ENCODE measurements at places on chromosomes 7 and 10. TPM values are rescaled to one million over a fixed set of nuclear protein-coding genes. Genes with fewer than 3 reads are reported as not detected.

- DNase-seq: no peak
Observed at GRCh38 chr10:10056961-10057360, 960.7 kb upstream of the CELF2 start.

DNA sequence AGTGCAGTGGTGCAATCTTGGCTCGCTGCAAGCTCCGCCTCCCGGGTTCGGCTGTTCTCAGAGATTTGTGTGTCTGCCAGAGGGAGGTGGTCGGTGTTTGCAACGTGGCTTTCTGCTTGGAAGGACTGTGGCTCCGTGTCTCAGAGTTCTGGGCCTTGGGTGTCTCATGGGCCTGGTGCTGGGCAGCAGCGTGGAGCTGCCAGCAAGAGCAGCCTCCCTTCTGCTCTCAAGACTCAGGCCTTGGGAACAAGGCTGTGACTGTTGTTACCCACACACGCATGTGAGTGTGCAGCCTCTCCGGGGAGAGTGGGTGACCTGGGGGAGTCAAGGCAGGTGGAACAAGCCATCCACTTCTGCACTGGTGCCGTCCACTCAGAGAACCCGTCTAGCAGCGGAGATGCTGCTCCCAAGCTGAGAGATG, 52.0 kb downstream of the VIPR2 start:
- DNase-seq: no peak

The CLDN3 gene
- 22.5 TPM for total RNA-seq

GRCh38 chr7:6284055-6284400, 11.6 kb upstream of the CYTH3 start:
- DNase-seq: no peak

GRCh38 chr7:27080844-27081436, 14.9 kb downstream of the HOXA1 start:
- no peak for DNase-seq

DNA sequence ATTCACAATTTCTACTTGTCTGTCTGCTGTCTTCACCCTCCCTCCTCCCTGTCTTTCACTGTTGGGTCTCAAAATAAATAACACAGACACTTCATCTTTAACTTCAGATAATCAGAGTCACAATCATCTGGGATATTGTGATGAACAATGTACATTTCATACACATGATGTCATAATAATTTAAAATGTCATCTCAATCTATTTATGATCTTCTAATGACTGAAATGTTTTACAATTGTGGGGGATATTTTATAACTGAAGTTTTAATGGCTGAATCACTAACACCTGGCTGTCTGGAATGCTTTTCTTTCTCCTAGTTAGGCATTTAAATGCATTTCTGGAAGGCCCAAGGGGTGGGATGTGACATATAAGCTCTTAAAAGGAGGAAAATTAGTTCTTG, 859.8 kb downstream of the LRMDA start:
- no peak for DNase-seq

The MGAM2 gene
- 0.51 TPM for total RNA-seq

DNA sequence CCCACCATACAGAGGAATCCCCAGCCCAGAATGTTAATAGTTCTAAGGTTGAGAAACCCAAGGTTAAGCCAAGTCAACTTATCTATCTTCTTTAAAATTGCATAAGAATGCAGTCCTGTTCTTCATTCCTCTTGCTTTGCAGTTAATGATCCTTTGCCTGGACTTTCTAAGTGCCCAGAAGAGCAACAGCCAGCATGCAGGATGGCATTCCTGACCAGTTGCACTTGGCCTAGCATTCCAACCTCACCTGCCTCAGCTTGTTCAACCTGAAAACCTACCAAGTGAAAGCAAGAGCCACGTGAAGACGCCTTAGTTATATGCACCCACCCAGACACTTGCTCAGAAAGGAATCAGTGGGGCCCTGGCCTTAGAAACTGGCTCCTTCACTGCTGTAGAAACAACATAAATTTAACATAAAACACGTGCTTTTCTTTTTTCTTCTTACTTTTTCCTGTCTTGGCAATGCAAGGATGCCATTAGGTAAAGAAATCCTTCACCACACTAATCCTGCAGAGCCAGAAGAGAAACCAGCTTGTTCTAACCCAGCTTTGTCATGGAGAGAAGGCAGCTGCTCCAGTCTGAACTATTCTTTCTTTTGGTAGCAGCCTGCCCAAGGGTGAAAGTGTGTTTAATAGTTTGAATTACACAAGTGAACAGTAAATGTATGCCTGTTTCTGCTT, 25.0 kb downstream of the EGFR start:
- DNase-seq: no peak

The IGFBP3 gene
- 85.9 TPM for total RNA-seq
